ENCODE measurements at places on chromosomes 7 and 10.

GRCh38 chr7:85343484-85343883 is 156.6 kb upstream of the SEMA3D start:
- DNase-seq: no peak

GRCh38 chr10:47457826-47458225 is 26.1 kb downstream of the ANXA8 start:
- no peak for DNase-seq

DNA sequence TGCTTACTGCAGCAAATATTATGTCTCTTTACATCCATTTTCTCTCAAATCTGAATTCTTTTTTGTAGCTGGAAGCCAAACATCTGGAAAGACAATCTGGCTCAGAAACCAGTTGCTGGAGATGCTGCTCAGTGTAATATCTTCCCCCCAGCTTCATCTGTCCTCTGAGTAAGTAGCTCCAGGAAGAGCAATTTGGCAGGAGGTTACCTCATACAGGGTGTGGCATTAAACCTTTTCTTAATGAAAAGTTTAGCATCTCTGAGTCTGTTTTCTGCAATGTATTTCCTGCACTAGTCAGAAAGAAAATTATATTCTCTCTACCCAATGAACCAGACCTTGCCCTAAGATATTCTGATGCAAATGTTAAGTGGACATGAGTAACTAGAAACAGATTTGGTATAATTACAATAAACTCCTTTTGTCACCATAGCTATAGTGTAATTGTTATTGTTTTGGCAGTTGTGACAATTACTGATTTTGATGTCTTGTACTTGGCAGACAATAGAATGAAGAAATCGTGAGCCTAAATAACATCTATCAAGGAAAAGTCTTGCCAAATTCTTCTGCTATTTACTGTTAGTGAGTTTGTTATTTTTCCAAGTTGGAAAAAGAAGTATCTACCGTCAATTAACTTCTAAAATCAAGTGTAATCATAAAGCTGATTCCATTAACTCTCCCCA is 123.3 kb downstream of the WDFY4 start:
- no peak for DNase-seq

GRCh38 chr10:4588824-4589223 is 237.2 kb upstream of the AKR1E2 start:
- DNase-seq: no peak

DNA sequence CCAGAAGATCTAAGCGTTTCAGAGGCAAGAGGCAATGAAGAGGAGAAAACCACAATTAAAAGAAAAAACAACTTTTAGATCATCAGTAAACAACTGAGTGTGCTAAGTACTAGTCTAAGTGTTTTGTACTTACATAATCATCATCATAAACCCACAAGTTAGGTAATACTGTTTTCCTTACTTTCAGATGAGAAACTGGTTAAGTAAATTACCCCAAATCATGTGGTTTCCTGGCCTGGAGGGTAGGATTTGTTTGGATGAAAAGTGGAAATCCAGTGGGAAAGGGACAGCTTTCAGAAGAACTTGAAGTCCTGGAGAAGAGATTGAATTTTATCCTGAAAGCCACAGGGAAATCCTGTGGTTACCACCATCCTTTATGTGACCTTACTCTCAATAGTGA is 463.3 kb downstream of the LRMDA start:
- DNase-seq: no peak

- no peak for DNase-seq
These were observed 147.1 kb downstream of the ITGA8 start for GRCh38 chr10:15572531-15573045.

DNA sequence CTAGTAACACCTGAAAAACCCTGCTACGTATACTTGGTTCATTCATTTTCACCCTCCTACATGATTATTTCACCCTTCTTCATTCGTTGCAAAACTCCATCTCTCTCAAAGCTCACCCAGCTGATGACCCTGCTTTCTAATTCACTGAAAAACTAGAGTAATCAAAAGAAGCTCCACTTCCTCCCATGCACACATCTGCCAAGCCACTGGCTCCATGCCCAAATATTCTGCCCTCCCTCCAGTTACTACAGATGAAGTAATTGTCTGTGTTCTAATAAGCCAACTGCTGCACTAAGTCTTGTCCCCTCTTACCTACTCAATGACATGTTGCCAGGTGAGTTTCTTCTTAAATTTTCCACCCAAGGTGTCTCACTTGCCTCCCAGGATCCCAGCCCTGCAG is 96.9 kb upstream of the CCDC71L start:
- DNase-seq: no peak

DNA sequence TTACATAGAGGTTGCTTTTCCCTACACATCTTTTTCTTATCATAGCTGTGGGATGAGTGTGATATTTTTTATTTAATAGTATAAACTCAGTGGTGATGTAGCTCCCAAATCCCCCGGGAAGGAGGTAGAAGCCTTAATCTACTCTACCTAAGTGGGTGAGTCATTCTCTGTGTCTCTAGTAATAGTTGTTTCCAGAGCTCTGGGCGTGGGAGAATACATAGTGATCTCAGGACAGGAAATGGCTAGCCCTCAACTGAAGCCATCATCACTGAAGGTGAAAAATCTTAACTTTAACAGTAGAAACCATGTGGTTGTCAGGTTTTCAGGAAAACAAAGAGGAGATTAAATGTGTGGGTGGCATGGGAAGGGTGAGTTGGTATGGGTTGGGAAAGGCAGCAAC is 278.4 kb downstream of the ANKRD30A start:
- DNase-seq: no peak
